CD4-positive, CD25-positive, alpha-beta regulatory T cell (primary cell): ENCODE measurements at places on chromosomes 3 and 15. TPM values are rescaled to one million over a fixed set of nuclear protein-coding genes. Genes with fewer than 3 reads are reported as not detected.

GRCh38 chr15:68957696-68958095 lies 27.4 kb downstream of the SPESP1 start:
- no peaks in the 10 kb centered on the region for H3K36me3 ChIP-seq
- no peak overlapping the region for H3K4me3 ChIP-seq
- H3K4me1 ChIP-seq, result no peaks in the 10 kb centered on the region

DNA sequence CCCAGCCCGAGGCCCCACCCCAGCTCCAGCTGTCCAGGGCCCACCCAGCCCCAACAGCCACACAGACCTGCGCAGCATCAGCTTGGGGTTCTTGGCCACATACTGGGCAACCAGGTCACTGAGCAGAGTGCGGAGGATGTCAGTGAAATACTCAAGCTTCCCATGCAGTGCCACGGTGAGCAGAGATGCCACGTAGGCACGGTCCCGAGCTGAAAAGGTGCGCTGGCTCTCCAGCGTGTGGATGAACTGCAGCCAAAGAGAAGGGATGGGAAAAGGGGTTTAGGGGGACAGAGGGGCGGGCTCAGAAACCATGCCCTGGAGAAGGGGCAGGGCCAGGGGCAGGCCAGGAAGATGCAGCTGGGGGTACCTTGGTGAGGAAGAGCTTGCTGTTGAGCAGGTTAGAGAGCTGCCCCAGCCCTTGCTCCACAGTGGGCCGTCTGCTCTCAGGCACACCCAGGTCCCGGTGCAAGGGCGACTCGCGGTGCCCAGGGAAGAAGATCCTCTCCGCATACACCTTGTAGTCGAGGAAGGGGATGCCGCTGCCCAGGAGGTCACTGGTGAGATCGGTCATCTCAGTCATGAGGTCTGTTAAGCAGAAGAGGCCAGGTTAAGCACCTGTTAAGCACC lies 17.4 kb downstream of the PLXNB1 start:
- no peak overlapping the region for H3K4me3 ChIP-seq
- no peaks in the 10 kb centered on the region for H3K27me3 ChIP-seq
- no peaks in the 10 kb centered on the region for H3K4me1 ChIP-seq

Gene PLSCR5
- total RNA-seq, result not detected

Gene PFKFB4
- total RNA-seq, result 1.8 TPM

Gene AADACL2
- total RNA-seq, result not detected

Gene PSMD6
- 86.7 TPM for total RNA-seq

GRCh38 chr3:73635254-73635653 lies 10.5 kb upstream of the PDZRN3 start:
- no peak overlapping the region for H3K27ac ChIP-seq
- no peaks in the 10 kb centered on the region for H3K4me1 ChIP-seq
- no peak overlapping the region for H3K4me3 ChIP-seq
- H3K27me3 ChIP-seq, result no peaks in the 10 kb centered on the region
- H3K36me3 ChIP-seq, result no peaks in the 10 kb centered on the region

- no peak overlapping the region for H3K4me3 ChIP-seq
- DNase-seq, result no peak
Observed at GRCh38 chr3:67635257-67635656, 19.2 kb downstream of the SUCLG2 start.

DNA sequence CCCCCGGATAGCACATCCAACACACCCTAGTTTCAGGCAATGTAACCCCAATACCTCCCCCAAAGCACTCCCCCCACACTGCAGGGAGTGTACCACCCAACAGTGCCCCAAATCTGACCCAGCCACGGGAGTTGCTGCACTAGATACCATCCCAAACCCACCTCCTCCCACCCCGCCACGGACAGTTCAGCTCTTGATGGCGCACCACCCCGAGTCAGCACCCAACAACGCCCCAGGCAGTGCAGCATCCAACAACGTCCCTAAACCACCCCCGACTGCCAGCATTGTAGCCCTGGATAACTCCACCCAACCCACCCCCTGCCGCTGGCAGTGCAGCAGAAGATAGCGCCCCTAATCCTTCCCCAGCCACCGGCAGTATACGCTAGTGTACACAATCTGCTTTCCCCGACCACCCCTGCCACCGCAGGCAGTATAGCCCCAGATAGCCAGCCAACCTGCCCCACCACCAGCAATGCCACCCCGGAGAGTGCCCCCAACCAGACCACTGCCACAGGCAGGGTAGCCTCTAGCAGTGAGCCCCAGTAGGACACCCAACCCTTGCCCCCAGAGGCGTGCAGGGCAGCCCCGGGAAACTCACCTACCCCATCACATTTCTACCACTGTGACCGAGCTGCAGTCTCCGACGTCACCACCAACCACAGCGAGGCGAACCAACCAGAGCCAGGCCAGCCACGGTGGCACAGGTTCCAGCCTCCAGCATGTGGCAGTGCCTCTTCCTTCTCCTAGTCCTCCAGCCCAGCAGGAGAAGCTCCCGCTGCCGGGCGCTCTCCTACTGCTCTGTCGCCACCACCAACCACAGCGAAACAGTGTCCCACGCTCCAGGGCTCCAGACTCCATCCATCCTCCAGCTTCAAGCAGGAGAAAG lies 178.1 kb downstream of the POTEB3 start:
- no peak overlapping the region for H3K4me3 ChIP-seq
- no peak overlapping the region for H3K27ac ChIP-seq
- H3K36me3 ChIP-seq, result no peaks in the 10 kb centered on the region
- peaks cover 2% of the 10 kb centered on the region for H3K27me3 ChIP-seq
- no peak for DNase-seq

DNA sequence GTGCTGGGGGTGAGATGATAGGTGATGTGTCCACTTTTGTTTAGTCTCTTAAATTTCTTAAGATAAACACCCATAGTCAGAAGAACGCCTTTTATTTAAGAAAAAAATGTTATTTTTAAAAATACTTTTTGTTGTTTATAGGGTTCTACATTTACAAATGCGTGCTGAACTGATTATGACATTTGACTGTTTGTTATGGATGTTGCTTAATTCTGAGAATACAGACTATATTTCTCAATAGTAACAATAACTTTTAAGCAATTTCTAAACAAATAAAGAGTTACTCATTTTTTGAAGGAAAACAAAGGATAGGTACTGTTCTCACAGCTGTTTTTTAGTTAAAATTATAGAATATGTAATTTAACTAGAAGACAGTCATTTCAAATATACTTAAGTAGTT lies 249.9 kb upstream of the GBE1 start:
- no peak overlapping the region for H3K27ac ChIP-seq
- H3K4me3 ChIP-seq, result no peak overlapping the region
- no peak for DNase-seq
- H3K36me3 ChIP-seq, result no peaks in the 10 kb centered on the region

DNA sequence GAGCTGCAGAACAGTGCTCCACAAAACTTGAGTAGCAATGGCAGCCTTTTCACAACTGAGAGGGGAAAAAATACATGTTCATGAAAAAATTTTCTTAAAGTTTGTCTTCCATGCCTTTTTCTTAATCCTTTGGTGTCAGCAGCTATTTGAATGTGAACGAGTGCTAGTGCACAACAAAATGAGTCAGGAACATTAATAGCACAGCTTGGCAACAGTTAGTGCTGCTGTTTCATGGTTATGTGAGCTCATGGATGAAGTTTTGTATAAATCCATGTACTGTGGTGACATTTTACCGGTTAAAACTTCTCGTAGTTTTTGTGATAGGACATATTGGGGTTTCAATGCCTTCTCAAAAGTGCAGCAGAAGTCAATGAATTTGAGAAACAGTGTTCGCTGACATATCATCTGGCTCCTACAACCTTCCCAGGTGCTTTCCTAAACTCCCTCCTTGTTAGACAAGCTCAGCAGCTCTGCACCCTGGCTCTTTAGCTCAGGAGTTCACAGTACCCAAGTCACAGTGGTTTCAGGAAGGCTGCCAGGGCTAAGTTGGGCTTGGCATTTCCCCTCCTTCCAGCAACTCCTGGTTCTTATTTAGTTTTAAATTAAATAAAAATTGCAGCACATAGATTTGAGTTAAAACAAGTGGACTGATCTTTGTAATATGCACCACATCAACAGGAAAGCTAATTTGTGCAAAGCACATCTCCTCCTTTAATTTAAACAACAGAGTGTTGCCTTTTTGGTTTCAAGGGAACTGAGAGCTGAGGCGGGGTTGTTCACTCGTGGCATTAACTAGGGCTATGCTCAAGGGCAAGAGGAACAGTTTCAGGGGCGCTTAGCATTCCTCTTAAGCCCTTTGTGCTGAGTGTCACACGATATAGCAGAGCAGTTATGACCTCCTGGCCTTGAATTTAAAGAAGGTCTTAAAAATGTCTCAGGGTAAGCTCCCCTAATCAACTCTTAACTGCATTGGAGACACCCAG lies 362.8 kb downstream of the CHST2 start:
- no peaks in the 10 kb centered on the region for H3K27me3 ChIP-seq
- peaks cover 9% of the 10 kb centered on the region for H3K36me3 ChIP-seq
- H3K27ac ChIP-seq, result no peak overlapping the region
- DNase-seq, result no peak

Gene GABRG3
- not detected for total RNA-seq

Gene SPESP1
- total RNA-seq, result not detected

Gene THAP10
- total RNA-seq, result not detected
